Occipital lobe (tissue), 3 donors: ENCODE measurements at places on chromosomes 3 and 15. TPM values are rescaled to one million over a fixed set of nuclear protein-coding genes. Genes with fewer than 3 reads are reported as not detected.

DNA sequence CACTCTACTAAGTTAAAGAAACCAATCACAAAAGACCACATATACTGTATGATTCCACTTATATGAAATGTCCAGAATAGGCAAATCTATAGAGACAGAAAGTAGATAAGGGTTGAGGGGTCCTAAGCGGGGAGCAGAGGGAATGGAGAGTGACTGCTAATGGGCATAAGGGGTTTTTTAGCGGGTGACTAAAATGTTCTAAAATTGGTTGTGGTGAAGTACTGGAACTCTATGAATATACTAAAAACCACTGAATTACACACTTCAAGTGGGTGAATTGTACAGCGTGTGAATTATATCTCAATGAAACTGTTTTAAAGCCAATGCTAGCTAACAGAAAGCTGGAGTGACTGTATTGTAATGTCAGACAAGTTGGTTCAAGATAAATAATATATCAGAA is 33.3 kb downstream of the KPNA1 start:
- DNase-seq, result no peak

The ARHGEF26 gene
- 9.0 TPM for total RNA-seq

DNA sequence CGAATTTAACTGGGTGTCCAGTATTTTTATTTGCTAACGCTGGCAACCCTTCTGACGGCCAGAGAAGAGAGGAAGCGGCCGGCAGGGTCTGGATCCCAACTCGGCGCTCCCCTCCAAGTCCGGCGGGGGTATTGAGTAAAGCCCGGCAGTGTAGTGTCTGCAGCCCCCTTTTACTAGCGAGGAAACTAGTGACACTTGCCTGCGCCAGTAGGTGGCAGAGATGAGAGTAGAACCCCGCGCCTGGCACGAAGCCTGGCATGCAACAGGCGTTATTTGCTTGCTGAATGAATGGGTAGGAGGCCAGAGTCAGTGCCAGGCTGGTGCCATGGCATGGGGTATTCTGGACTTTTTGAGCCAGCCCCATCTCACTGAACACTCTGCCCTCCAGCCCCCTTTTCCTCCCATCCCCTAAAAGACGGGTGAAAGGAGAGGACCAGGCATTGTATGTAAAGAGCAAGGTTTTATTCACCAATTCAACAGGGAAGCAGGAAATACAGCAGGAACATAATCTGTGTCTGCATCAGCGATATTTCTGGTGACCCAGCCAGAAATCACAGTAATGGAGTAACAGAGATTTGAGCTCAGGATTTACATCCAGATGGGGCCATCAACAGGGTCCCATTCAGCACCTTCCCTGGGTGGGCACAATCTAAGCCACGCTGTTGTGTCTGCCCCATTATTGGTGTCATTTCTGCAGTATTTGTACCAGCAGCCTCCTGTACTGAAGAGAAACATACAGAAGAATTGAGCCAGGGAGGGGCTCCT is 788 bp upstream of the WDR73 start:
- DNase-seq, result peak; percentile 65

GRCh38 chr3:67654844-67655177 is 399 bp upstream of the SUCLG2 start:
- DNase-seq, result no peak

The SLC22A13 gene
- 0.94 TPM for total RNA-seq

GRCh38 chr3:12924437-12924836 is 83.1 kb upstream of the RPL32 start:
- no peak for DNase-seq

GRCh38 chr3:179716226-179716625 is 63.4 kb downstream of the USP13 start:
- DNase-seq, result no peak

DNA sequence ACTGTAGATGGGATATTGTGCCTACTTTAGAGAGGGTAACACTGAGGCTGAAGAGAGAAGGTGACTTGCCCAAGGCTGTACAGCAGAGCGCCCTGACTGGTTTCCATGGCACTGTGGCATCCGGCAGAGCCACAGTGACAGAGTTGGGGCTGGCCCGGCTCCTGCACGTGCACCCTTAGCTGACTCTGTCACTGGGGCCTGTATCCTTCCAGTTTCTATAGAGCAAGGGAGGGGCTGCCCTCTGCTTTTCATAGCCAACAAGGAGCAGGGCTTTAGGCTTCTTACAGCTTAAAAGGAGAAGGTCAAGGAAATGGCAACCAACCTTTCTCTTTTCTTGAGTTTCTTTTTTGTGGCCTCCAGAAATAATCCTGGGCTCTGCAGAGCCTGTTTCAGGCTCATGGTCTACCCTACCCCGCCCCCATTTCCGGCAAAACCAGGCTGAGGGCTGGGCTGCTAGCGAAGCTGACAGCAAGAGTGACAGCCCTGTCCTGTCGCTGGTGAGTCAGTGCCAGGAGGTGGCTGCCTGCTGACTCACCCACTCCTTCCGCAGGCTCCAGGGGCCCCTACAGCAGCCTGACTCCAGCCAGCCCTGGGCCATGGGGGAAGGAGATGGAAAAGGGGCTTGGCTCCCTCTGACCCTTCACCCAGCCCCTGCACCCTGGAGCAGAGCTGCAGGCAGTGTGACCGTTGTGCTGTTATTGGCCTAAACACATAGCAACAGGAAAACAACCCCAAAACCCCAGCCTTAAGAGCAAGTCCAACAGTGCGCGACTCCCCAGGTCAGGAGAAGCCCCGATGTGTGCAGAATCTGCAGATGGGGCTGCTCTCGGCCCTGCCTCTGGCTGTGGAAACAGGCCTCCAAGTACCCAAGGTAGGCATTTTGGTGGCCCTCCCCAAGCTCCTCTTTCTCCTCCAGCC is 29.8 kb downstream of the SLC6A6 start:
- DNase-seq, result peak; percentile 84

GRCh38 chr3:40306336-40306735 is 3.2 kb upstream of the EIF1B start:
- DNase-seq, result no peak

GRCh38 chr15:58214591-58215340 is 76.6 kb downstream of the AQP9 start:
- no peak for DNase-seq

DNA sequence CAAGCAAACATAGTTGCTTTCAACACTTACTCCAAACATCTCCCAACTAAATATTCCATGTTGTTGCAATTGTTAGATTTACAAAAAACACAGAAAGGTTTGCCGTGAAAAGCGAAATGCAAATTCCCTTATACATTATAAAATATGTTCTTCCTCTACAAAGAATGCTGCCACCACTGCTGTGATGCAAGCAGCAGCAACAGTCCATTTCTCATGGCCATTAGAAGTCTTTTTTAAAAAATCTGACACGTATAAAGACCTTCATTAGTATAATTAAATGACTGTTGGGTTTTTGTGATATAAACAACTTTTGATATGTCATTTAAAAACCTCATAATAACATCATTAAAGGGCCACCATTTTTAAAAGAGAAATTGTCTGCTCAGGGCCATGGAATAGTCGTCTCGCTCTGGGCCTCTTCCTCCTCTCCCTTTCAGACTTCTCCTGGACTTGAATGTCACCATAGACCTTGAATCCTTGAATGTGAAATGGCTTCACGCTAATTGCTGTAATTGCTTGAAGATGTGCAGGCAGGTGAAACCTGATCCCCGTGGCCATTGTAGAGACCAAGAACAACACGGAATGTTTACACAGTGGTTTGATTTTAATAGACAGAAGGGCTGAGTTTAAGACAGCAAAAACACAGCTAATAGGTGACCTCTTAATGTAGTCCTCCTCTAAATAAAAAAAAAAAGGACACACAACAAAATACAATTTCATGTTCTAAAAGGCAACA is 450.4 kb downstream of the FOXP1 start:
- no peak for DNase-seq

- no peak for DNase-seq
These were observed 5.8 kb upstream of the HES1 start for GRCh38 chr3:194130188-194130587.
